ENCODE measurements at places on chromosomes 5 and 9.
A peak's percentile ranks its signal among the peaks of the same experiment; 100 is the strongest.

DNA sequence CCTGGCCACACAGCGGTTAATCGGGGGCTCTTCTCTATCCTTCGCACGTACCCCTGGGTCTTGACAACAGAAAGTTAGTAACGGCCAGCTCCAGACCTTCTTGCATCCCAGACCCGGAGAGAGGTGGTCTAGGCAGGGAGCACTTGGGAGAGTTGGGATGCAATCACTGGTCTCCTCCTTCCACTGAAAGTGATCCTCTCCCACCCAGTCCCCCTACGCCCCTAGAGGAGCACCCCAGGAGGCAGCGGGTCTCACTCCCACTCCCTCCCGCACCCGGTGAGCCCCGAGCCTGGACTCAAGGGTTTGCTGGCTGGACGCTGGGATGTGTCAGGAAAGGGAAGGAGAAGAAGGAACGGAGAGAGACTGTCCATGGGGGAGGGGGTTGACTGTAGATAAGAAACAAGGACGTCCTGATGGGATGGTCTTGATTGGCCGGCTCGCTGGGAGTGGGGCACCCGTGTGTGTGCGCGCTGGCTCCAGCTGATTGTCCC lies 2.0 kb downstream of the RORB start:
- no peak for DNase-seq

GRCh38 chr5:156359476-156359875 lies 32.5 kb downstream of the SGCD start:
- DNase-seq, result no peak

- no peak for DNase-seq
These were observed 28.8 kb downstream of the SPOCK1 start for GRCh38 chr5:137470111-137470920.

GRCh38 chr9:96596601-96597111 lies 23.0 kb downstream of the CDC14B start:
- DNase-seq, result no peak

- no peak for DNase-seq
These were observed 42.7 kb downstream of the AP3B1 start for GRCh38 chr5:78251663-78252284.

DNA sequence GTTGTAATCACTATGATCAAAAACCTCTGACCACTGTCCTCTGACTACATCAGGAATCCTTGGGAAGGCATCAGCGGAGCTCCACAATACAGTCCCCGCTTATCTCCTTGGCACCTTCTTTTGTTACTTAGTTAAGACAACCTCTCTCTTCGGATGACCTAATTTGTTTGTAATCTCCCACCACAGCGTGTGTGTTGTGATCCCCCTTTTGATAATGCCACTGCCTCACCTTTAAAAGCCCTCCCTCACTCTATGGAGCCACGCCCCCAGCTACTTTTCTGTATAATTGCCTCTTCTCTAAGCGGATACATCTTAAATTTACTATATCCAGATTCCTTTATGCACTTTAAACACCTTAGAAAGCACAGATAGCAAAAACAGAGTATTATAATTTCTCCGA lies 35.9 kb downstream of the OR2Y1 start:
- no peak for DNase-seq

- no peak for DNase-seq
These were observed 18.0 kb upstream of the CAPSL start for GRCh38 chr5:35956429-35956828.

GRCh38 chr9:96048104-96048955 lies 172.8 kb downstream of the ERCC6L2 start:
- peak; percentile 27 for DNase-seq

- DNase-seq, result no peak
These were observed 479.1 kb downstream of the BNC2 start for GRCh38 chr9:16391369-16391768.

GRCh38 chr5:146068977-146069779 lies 36.2 kb downstream of the PLAC8L1 start:
- no peak for DNase-seq

- DNase-seq, result peak; percentile 5
These were observed 76.5 kb downstream of the PHF2 start for GRCh38 chr9:93652604-93653592.

GRCh38 chr5:82072138-82072537 lies 100.3 kb downstream of the ATG10 start:
- no peak for DNase-seq

DNA sequence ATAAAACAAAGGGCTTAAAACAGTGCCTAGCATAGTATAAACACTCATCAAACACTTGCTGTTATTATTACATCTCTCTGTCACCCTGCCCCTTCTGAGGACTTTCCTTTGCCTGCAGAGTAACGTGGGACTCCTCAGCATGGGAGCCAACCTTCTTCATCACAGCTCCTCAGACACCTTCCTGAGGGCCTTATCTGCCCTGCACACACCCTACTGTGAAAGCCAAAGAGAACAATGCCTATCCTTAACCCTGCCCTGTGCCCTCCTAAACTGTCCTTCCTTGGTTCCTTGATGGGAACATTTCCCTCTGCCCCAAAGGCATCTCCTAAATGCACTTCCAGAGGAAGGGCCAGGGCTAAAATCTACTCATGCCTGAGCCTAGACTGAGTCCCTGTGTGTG lies 20.6 kb upstream of the HAND1 start:
- DNase-seq, result no peak

DNA sequence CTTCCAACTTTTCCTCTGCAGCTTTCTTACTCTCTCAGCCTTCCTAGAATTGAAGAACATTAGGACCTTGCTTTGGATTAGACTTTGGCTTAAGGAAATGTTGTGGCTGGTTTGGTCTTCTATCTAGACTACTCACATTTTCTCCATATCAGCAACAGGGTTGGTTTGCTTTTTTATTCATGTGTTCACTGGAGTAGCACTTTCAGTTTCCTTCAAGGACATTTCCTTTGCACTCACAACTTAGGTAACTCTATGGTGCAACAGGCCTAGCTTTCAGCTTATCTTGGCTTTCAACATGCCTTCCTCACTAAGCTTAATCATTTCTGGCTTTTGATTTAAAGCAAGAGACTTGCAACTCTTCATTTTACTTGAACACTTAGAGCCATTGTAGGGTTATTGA lies 153.1 kb downstream of the CCDC192 start:
- no peak for DNase-seq

DNA sequence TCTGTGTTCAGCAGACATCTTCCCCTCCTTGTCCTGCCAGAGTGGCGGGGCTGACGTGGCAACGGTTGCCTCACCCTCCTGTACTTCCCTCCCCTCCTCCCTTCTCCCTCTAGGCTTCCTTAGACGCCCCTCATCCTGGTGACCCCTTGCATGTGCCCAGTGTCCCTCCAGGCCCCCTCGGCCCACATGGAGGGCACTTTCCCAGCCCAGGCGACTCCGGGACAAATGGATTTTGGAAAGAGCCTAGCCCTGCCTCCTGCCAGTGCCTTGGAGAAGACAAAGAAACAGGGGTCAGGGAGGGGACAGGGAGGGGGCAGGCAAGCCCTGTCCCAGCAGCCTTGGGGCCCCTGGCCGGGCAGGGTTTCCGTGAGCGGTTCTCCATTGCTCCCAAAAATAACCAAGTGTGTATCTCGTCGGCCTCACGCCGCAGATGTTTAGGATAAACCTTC lies 38.3 kb upstream of the NEURL1B start:
- DNase-seq, result no peak

- DNase-seq, result no peak
These were observed 215.7 kb downstream of the ICE1 start for GRCh38 chr5:5638211-5638610.

DNA sequence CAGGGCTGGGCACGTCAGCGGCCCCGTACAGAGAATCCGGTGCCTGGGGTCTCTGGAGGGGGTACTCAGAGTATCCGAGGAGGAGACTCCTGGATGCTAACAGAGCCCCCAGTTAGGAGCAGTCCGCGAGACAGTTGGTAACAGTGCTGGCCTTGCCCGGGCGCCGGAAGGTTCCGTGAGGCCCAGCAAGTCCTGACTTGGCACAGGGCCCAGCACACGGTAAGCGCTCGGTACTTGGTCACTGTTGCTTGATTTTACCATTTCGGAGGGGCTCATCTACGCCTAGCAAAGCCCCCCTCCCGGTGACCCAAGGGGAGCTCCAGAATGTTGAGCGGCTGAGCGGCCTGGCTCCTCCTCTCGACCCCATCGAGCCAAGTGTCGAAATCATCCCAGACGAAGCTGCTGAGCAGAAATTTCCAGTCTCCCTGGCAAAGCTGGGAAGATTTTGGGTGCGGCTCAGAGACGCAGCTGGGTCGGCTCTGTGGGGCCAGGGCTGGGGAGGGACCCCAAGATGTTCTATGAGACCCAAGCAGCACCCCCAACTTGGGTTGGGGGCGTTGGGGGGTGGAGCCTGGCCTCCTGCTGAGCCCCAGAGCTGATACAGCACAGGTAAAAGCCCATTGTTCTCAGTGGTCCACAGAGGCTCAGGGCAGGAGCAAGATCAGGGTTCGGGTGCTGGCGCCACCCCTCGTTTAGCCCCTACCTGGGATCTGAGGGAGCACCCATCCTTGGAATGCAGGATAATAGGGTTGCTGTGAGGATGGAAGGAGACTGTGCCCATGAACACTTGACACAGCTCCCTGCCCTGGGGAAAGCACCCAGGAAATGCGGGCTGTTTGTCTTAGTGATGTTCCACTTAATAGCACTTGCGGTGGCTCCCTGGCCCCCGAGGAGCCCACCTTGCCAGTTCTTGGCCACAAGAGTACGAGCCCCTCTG lies 137.2 kb downstream of the C9orf50 start:
- no peak for DNase-seq

DNA sequence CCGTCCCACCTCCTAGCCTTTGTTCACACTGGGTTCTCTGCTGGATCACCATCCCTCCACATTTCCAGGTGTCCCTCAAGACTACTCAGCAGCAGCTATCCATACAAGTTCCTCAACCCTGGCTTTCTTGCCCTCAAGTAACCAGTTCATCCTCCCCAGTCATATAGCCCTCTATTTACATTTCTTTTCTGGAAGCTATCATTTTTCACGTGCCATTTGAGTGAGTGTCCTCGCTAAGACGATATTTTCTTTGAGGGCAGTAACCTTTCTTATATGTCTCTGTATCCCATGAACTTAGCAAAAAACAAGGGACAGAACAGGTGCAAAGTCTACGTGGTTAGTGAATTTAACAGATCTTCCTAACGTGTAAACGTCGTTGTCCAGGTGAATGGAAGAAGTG lies 29.6 kb upstream of the KCNMB1 start:
- no peak for DNase-seq

DNA sequence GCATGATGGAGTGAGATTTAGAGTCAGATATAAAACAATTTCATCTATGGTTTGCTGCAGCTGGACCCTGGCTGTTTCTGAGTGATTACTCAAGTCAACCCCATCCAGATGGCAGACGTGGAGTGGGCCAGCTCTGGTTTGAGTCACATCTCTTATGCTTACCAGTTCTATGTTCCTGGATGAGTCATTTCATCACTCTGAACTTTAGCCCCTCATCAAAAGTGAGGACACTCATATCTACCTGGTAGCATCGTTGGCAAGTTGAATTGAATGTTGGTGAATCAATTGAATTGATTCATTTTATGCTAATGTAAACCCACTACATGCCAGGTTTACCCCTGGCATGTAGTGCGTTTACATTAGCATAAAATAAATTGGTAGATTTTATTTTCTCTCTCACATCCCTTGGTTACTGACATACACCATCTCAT lies 176.4 kb downstream of the FGF18 start:
- DNase-seq, result no peak

DNA sequence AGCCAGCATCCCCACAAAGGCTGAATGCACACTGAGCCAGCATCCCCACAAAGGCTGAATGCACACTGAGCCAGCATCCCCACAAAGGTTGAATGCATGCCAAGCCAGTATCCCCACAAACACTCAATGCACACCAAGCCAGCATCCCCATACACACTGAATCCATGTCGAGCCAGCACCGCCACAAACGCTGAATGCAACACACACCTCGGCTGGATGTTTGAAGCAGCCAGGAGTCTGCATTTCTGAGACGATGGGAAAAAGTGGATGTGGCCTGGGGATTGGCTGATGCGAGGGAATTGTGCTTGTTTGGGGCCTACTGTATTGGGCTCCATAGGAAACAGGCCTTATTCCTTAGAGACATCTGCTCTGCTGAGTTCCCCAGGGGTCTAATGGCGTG lies 30.9 kb upstream of the CEP72 start:
- DNase-seq, result no peak

DNA sequence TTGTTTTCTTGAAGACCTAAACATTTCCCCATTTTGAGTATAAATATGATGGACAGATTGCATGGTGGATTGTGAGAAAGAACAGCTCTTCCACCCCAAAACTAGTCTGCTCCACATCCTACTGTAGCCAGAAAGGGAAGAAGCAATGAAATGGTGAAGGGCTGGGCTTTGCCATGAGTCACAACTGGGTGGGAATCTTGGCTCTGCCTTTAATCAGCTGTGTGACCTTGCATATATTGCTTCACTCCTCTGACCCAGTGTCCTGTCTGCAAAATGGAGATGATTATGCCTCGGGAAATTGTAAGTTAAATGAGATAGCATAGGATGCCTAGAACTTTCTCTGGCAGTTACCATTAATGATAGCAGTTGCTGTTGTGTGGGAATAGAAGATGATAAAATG lies 101.9 kb downstream of the PDE8B start:
- DNase-seq, result no peak

DNA sequence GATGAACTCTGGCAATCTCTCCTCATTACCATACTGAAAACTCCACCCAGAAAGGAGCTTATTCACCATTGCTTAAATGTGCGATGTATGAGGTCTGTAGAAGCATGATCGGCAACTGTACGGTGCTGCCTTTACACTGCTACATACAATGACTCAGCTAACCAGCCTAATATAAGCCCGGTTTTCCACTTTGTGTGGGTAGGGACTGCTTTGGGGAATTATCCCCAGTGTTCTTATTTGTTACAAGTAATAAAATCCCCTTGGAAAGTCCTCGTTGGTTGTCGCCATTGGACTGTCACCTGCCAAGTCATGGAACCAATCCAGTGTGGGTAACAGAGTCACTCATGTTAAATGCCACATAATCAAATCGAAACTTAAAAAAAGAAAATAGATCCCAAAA lies 23.5 kb upstream of the TENT2 start:
- no peak for DNase-seq

DNA sequence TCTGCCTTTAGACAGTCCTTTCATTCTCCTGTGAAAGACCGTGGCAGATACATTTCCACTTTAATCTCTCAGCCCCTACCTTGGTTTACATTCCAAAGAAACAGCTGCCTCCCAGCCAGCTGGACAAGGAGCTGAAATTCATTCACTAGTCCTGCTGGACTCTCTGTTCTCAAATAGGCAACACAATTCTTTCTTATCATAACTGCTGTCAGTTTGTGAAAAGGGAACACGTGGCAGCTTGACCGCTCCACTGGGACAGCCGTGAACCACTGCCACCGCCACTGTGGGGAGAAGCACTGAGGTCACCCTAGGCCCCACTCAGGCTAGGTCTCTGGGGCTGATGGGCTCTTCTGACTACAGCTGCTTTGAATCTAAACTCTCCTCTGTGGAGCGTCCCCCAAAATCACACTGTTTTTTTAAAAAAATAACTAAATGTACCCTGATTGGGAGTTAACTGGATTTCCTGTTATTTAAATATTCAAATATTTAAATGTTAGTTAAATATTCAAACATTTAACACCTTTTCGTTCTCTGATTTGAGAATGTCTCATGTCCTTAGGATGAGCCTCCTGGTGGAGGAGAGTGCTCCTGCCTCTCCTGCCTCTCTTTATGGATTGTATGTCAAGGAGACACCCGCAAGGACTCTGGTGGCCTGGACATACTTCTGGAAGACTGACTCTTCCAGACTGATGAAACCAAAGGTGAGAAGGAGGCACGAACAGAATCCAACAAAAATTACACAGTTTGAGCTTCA lies 120.1 kb downstream of the BOD1 start:
- DNase-seq, result no peak

GRCh38 chr5:113607361-113607760 lies 93.9 kb downstream of the YTHDC2 start:
- no peak for DNase-seq

- DNase-seq, result no peak
These were observed 103.9 kb downstream of the VAV2 start for GRCh38 chr9:133888048-133888808.

All from activated CD8-positive, alpha-beta memory T cell treated with anti-CD3 and anti-CD28 coated beads, Interleukin-2, amount 50 U/mL, for 4 hours (primary cell).